ENCODE measurements at places on chromosomes 1 and 21.
A peak's percentile ranks its signal among the peaks of the same experiment; 100 is the strongest.

DNA sequence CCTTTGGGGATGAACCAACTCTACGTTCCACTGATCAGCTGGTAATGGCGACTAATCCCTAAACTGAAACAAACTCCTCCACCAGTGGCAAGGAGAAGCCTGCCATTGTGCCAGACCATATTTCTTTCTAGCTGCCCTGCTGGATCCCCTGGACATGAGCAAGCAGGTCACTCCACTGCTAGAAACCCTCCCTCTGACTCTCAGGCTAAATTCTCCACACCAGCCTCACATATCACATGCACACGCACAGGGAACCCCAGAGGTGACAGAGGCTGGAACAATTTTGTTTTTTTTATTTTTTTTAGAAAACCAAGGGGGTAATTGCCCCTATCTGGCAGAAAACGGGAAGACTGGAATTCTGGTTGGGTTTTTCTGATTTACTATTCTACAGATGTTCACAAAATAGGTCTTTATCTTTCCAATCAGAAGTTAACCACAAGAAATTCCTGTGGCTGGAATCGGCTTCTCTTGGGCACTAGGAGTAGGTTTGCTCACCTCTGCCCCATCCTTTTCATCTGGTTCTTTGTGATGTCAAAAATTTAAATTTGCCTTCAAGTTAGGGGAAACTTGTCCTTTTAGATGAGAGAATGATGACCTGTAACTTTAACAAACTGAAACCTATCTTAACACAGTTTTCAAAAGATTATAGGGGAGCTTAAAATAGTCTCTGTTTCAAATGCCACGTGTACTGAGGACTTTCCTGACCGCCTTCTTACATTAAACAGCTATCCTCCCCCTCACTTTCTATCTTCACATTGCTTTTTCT lies 258.1 kb downstream of the SDCCAG8 start:
- DNase-seq, result no peak

GRCh38 chr1:116988908-116989307 lies 12.7 kb upstream of the CD101 start:
- DNase-seq, result no peak

DNA sequence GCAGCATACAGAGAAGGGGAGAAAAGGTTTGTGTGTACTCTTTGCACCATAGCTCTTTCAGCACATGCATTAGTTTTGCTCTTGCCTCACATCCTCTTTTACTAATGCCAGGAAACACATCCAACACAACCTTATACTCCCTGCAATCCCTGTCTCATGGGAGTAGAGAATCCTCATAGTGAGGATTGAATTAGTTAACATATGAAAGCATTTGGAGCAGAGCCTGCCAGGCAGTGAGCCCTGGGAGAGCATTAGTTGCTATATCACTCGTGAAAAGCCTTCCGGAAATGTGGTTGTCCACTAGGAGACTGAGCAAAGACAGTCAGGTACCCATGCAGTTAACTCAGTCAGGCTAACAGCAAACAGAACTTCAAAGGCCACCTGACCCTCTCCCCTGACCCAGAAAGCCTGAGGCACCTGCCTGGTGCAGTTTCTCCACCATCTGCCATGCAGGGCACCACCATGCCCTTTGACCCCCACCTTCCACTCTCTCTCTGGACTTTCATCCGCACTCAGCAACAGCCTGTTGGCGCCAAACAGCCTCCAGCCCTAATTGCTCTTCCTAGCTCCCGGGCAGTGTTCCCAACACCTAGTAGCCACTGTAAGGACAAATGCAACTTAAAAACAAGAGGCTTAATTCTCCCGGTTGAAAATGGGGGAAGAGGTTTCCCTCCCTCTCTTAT lies 14.9 kb upstream of the AGT start:
- no peak for DNase-seq

- DNase-seq, result peak; percentile 31
Observed at GRCh38 chr1:108107658-108108057, 92.5 kb downstream of the SLC25A24 start.

GRCh38 chr1:245673881-245674414 lies 519.2 kb downstream of the KIF26B start:
- DNase-seq, result no peak

DNA sequence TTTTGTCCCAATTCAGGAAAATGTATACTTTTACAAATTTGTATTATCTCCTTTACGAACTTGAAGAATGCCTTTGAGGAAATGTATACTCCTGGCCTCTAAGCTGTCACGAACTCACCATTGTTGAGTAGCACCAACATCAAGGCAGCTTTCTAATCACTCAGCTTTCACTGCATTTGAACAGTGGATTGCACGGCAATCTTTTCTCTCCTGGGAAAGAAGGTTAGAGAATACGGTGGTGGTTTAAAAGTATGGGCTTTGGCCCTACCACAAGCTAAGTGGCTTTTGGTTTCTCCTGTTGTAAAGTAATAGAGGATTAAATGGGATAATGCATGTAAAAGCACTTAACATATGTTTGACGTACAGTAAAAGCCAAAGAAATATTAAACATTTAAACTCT lies 57.8 kb downstream of the CNST start:
- no peak for DNase-seq

GRCh38 chr21:40555021-40555528 lies 291.9 kb downstream of the DSCAM start:
- DNase-seq, result no peak

GRCh38 chr1:196650403-196650802 lies 1.4 kb upstream of the CFH start:
- DNase-seq, result no peak

DNA sequence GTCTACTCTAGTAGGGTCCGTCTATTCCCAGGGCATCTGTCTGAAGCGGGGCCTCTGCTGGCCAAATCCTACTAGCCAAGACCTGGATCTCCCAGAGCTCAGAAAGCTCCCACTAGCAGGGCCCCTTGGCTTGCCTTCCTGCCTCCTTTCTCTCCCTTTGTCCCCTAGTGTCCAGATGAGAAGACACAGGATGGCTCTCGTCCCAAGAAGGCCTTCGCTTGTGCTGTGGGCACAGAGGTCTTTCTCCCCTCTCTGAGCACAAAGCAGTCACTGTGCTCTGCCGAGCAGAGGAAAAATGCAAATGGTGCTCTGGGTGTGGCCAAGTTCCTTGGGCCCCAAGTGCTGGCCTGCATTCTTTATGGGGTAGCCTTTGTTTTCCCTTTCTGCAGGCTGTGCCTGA lies 13.0 kb upstream of the GPR137B start:
- DNase-seq, result no peak

DNA sequence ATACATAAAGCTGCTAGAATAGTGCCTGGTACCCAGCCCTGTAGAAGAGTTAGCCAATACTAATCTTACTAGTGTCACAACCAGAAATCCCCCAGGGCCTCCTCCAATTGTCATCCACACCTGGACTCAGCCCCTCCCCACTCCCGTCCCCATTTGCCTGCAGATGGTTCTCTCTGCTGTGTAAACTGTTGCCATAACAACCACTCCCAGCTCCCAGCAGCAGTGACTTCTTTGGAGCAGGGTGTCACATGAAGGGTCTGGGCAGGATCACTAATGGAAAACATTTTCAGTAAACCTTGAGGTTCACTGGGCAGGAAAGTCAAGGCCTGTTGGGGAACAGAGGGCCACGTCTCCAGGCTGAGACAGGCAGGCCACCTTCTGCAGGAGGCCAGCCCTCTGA lies 126.0 kb upstream of the IPO9 start:
- DNase-seq, result no peak

DNA sequence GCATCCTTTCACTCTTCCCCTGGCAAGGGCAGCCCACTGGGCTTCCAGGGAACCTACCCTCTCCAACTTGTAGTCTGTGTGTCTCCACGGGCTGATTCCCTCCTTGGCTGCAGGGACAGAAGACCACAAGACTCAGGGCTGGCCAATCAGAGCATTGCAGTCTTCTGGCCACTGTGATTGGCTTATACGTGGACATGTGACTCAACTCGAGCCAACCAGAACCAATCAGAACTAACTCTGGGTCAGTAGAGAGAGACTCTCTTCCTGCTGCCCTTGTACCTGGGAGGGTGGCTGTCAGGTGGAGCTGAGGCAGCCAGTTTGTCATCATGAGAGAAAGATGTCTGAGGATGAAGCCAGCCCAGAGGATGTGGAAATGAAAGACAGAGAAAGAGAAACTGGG lies 64.0 kb downstream of the DHRS3 start:
- no peak for DNase-seq

- no peak for DNase-seq
Observed at GRCh38 chr1:7719468-7720094, 51.5 kb upstream of the VAMP3 start.
